ENCODE measurements at places on chromosomes 3 and 15.

- DNase-seq = no peak
Measured at GRCh38 chr3:100245927-100246326, 14.9 kb upstream of the TBC1D23 start.

DNA sequence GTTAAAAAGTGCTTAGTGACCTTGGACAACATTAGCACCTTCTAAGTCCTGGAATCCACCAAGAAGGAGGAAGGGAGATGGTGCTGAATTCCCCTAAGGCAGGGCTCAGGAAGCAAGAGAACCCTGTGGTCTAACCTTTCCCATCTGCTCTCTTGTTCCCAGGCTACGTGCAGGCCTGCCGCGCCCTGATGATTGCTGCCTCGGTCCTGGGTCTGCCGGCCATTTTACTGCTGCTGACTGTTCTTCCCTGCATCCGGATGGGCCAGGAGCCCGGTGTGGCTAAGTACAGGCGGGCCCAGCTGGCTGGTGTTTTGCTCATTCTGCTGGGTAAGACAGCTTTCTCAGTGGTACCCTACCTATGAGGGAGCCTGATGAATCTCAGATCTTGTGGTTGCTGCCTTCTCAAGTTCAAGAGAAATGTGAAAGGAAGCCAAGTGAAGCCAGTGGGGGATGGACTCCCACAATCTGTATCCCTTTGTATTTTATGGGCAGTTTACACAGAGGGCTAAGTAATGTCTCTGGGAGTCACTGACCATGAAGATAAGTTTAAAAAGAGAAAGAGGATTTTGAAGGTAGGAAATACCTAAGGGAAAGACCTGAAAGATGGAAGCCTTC is 4.4 kb downstream of the CLDN11 start:
- no peak for DNase-seq

GRCh38 chr3:46416125-46416810 is 9.2 kb downstream of the CCRL2 start:
- no peak for DNase-seq

GRCh38 chr3:189490337-189490736 is 140.9 kb upstream of the TP63 start:
- DNase-seq = no peak

- DNase-seq = no peak
Measured at GRCh38 chr3:48514431-48515227, 10.7 kb upstream of the SHISA5 start.

GRCh38 chr3:156536524-156537316 is 18.2 kb downstream of the SSR3 start:
- DNase-seq = no peak

DNA sequence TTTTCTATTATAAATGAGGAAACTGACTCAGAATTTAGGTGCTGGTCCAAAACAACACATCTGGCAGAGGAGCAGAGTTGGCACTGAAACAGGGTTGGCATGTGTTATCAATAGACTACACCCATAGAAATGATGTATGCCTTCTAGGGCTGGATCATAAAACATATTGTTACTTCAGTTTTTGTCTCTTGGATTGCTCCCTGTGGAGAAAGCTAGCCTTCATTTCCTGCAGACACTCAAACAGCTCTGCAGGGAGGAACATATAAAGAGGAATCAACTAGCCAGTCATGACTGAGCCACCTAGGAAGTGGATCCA is 507 bp upstream of the MRPL3 start:
- DNase-seq = no peak

GRCh38 chr3:161413127-161413854 is 42.0 kb upstream of the SPTSSB start:
- DNase-seq = no peak

DNA sequence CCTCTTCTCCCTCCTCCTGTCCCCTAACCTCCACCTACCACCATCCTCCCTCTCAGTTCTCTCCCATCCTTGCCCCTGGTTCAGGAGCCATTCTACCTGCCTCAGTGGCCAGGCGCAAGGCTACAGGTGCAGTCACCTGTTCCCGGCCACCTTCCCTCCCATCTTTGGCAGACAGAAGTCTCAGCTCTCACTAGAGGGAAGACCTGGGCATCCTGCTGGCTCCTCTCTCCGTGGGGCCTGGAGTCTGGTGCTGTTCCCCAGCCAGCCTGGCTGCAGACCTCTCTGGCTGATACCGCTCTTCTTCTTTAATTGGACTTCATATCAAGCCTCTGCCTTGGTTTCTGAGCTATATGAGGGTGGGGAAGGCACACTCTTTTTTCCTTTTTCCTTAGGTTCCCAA is 53.0 kb upstream of the SLC6A1 start:
- no peak for DNase-seq

- DNase-seq = peak; percentile 9
Measured at GRCh38 chr3:45994419-45995235, 997 bp downstream of the FYCO1 start.

- no peak for DNase-seq
Measured at GRCh38 chr3:140910860-140911259, 30.8 kb upstream of the SLC25A36 start.

DNA sequence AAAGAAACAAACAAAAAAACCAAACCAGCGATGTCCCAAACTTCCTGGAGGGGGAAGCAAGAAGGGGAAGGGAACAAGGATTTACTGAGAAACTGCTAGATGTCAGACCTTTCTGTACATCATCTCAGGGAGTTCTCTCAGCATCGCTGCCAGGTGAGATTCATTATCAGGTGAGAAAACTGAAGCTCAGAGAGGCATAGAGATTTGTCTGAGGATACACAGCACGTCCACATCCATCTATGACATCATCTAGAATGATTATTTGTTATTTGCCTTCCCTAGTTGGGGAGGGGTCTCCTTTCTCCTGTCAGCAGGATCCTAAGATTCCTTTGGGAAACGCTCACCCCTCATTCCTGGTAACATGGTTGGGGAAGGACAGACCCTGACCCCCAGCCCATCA is 57.1 kb upstream of the LINGO1 start:
- DNase-seq = no peak

DNA sequence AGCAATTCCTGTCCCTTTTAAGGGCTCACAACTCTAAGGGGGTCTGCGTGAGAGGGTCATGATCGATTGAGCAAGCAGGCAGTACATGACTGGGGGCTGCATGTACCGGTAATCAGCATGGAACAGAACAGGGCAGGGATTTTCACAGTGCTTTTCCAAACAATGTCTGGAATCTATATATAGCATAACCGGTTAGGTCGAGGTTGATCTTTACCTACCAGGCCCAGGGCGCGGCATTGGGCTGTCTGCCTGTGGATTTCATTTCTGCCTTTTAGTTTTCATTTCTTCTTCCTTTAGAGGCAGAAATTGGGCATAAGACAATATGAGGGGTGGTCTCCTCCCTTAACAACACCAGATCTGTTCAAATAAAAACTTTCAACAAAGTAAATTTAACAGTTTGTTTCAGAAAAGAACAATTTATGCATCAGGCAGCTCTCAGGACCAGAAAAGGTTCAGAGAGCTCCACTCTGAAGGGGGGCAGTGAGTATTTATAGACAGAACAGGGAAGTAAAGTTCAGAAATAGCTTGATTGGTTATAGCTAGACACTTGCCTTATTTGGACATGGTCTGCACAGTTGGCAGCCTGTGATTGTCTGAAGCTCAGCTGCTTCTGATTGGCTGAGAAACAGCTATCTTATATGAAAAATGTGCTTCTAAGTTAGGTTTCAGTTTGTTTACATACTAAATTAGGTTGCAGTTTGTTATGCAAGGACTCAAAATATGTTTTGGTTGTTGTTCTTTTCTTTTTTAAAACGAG is 17.2 kb upstream of the B4GALT4 start:
- no peak for DNase-seq

DNA sequence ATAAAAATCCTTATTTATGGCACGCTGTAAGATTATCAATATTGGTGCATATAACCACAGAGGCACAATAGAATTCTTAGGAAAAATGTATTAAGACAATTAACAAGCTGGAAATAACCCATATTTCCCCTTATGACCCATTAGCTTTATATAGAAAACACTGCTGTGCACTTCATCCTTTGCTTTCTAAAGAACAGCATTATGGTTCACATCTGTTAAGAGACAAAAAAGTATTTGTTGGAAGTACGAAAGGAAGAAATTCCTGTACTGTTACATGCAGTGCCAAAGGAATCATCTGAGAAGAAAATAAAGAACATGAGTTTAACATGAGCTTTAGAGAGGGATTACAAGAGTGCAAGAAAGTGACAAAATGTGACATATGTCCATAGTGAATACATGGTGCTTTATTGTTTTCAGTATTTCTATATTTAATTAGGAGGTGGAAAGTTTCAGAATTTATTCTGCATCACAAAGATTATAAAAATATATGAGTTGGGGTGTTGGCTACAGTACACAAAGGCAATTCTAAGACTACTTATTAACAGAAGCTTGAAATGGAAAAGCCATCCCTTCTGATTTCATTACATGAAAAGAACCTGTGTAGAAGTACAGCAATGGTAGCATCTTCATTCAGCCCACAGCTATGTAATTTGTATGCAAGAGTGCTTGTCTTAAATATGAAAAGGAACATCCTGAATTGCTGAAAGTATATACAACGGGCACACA is 6.8 kb downstream of the UBE3A start:
- DNase-seq = no peak

DNA sequence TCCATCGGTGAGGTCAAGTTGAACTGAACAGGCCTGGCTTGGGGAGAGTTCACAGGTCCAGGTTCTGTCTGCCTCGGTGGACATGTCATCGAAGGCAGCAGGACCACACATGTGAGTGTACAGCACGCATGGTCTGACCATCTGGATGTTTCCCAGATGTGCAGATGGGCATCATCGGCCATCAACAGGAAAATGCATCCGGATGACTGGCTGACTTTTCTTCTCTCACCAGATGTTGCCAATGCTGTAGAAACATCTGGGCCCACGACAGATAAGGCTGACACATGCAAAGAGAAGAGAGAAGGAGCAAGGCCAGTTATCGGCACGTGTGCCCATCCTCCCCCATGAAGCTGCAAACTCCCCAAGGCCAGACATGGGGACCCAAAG is 45.1 kb downstream of the NOX5 start:
- no peak for DNase-seq

- DNase-seq = peak; percentile 0
Measured at GRCh38 chr3:142724682-142725356, 985 bp downstream of the TRPC1 start.

- DNase-seq = no peak
Measured at GRCh38 chr3:42717306-42717705, 14.7 kb upstream of the HHATL start.

DNA sequence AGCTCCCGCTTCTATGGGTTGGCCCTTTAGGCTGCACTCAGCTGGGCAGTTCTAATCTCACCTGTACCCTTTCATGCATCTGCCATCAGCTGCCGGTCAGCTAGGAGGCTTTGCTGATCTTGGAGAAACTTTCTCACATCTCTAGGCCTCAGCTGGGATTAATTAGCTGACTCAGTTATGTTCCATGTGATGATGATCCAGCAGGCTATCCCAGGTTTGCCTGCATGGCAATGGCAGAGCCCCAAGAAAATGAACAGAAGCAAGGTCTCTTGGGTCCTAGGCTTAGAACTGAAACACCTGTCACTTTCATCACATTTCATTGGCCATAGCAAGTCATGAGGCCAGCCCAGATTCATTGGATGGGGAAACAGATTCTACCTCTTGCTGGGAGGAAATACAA is 304.6 kb upstream of the TBC1D5 start:
- no peak for DNase-seq

DNA sequence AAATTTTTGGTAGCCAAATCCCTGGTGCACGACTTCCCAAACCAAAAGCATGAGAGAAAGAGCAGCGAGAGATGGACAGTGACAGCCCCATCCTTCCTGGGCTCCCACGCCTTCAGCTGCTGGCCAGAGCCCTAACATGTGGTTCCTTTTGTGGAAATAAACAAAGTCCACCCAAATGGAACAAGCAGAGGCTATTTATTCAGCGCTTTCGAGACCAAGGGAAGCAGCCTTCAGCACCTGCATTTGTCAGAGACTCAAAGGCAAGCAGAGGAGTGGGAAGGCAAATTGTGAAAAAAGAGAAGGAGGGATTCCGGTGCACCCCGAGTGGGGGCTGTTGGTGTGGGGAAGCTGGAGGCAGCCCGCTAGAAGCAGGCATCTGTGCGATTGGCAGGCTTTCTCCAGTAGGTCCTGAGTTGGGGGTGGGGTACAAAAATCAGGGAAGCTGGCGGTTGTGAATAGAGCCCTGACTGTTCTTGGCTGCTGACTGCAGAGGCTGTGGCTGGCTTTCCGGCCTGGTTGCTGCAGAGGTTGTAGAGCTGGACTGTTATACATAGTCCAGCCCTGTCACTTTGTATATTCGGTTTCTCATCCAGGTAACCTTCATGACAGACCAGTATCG is 427.2 kb downstream of the OCA2 start:
- DNase-seq = no peak

- no peak for DNase-seq
Measured at GRCh38 chr3:52978109-52978754, 67.6 kb downstream of the SFMBT1 start.

DNA sequence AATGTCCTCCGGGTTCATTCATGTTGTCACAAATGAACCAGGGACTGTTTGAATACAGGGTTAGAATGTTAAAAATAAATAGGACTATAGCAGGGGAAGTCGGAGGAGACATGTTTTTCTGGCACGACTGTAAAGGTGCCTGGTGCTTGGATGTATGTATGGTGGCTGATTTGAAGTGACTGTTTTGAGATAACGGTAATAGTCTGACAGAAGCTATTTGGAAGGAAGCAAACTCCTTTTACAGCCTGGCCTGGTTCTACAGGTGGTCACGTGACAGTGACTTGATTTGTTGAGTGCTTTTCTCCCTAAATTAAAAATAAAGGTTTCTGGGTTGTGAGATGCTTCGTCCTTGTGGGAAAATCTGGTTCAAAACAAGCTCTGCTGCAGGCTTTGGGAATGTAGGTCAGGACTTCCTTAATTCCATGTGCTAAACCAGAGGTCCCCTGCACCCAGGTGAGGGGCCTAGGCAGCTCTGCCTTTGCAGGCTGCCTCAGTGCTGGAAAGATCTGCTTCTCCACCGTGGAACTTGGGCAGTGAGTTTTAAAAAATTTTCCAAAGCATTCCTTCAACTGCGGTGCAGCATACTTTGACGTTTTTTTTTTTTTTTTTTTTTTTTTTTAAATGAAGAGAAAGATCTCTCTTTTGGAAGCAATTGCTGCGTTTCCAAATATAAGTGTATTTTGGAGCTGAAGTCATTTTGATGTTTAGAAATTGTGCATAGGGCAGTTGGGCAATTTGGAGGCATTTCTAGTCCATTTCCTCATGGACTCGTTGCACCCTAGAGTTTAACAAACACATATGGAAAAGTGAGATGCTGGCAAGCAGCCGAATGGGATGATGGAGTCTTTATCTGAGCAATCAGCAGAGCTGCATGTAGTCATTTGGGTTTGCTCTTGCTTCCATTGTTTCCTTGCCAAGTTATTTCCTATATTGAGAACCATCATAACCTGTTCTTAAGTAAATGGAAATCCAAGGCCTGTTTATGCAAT is 30.9 kb downstream of the ITPR1 start:
- no peak for DNase-seq

- no peak for DNase-seq
Measured at GRCh38 chr3:159929171-159930141, 59.2 kb upstream of the IL12A start.
